ENCODE measurements at places on chromosomes 13 and 19. TPM values are rescaled to one million over a fixed set of nuclear protein-coding genes. Genes with fewer than 3 reads are reported as not detected.

DNA sequence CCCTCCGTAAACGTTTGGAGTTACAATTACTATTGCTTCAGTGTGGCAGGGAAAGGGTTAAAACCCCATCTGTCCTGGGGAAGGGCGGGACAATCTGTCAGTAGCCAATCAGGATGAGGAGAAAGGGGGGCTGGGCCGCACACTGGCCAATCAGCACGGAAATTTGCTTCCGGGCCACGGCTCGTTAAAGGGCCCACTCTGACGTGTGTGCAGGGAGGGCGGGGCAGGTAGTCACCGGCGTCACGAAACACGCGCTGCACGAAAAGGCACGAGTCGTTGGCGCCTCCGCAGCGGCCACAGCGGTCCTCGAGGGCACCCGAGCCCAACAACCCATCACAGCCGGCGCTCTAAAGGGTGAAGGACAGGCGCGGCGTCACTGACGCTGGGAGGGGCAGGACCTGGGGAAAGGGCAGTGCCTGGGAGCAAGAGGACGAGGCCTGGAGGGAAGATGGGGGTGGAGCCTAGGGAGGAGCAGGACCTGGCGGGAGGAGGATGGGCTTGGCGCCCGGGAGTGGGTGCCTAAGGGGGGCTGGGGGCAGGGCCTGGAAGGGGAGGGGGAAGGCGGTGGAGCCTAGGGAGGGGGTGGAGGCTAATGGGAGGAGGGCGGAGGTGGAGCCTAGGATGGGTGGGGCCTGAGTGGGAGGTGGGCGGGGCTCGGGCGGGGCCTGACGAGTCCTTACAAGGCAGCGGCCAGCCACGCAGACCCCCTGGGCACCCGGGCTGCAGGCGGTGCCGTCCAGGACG lies 4.9 kb downstream of the ADAMTSL5 start:
- DNase-seq: peak; percentile 72

DNA sequence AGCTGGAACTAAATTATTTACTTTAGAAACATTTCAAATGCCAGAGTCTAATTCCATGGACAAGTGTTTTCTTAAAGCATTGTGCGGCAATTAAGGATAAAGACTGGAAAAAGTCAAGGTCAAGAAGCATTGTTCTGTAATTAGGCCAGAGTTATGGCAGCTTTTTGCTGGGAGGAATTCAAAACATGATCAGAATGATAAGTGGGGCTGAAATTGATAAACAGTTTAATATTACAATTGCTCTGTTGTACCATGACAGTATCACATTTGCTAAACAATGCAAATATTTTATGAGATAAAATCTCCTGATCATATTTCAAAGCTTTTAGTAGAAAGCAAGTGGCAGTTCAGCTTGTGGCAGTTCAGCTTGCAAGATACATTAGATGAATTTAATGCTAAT lies 513.7 kb downstream of the GPC6 start:
- DNase-seq: no peak

GRCh38 chr13:48875047-48875446 lies 100.7 kb upstream of the FNDC3A start:
- no peak for DNase-seq

DNA sequence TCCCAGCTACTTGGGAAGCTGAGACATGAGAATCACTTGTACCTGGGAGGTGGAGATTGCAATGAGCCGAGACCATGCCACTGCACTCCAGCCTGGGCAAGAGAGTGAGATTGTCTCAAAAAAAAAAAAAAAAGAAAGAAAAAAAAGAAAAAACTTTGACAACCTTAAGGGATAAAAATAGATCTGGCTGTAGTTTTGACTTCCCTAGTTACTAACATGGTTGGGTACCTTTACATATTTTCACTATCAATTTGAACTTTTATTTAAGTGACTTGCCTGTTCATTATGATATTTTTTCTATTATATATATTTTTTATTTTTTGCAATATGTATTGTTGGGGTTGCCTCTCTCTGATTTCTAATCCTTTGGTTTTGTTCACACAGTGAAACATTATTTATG lies 8.4 kb upstream of the ZNF235 start:
- no peak for DNase-seq

- no peak for DNase-seq
These were observed 619.6 kb downstream of the KCTD12 start for GRCh38 chr13:76266561-76266960.

- no peak for DNase-seq
These were observed 717 bp upstream of the C13orf46 start for GRCh38 chr13:113974304-113975281.

GRCh38 chr13:114078461-114079451 lies 53.7 kb downstream of the RASA3 start:
- peak; percentile 80 for DNase-seq

DNA sequence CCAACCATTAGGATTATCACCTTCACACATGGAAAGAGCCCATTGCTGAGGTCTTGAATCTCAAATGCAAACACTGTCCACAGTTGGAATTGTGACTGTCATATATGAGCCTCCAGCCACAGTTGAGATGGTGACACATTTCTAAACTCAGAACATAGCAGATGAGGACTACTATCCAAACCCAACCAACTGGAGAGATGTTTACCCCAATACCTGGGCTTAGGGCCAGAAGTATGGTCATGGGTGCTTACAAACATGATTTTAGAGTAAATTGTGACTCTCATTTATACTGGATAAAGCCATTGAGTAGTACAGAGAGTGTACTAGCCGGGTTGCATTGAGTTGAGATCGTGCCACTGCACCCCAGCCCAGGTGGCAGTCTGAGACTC lies 14.0 kb upstream of the ZNF681 start:
- DNase-seq: no peak

- no peak for DNase-seq
These were observed 3.8 kb downstream of the UBL3 start for GRCh38 chr13:29846475-29847256.

GRCh38 chr13:95607366-95607765 lies 37.1 kb downstream of the DZIP1 start:
- DNase-seq: peak; percentile 6

GRCh38 chr13:77492982-77493381 lies 42.5 kb upstream of the SCEL start:
- peak; percentile 6 for DNase-seq

DNA sequence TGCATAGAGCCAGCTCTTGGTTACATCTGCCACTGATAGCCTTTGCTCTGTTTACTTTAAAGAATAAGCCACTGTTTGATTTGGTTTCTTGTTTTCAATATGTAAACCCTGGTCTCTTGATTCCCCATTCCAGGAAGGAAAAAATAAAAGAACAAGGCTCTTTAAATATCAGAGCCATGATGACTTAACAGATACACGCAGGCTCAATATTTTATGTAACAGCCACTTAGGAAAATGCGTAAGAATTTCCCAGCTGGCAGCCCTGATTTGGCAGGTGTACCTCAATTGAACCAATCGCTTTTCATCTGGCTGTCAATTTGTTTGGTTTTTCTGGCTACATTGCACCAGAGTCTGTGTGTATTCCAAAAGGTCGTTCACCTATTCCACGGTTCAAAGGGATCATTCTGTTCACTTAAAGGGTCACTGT lies 65.6 kb downstream of the IRS2 start:
- no peak for DNase-seq

DNA sequence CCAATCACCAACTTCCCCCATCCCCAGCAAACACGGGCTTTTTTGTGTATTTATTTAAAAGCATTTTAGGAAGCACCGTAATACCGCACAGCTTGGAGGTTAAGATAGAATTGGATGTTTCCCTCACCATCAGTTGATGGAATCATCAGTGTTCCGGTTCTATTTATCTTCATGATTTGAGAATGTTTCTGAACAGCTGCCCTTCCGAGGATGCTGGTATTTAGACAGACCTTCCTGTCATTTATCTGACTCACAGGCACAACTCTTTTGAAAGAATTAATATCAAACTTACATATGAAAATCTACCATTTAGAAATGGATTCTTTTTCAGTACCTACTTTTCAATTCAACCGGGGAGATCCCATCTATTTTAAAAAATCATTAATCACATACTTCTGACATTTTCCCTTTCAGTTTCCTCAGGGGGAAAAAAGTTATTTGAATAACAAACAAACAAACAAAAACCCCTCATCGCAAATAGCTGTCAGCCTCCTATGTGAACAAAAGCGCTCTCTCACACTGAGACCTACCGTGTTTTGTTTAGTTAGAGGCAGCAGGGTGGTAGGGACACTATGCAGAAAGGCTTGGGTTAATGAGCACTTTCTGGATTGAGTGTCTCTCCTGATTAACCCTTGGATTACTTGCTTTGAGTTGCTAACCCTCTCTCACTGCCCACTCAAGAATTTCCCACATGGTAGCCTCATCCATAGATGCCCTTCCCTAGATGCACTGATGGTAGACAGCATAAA lies 189.3 kb downstream of the TM9SF2 start:
- no peak for DNase-seq

DNA sequence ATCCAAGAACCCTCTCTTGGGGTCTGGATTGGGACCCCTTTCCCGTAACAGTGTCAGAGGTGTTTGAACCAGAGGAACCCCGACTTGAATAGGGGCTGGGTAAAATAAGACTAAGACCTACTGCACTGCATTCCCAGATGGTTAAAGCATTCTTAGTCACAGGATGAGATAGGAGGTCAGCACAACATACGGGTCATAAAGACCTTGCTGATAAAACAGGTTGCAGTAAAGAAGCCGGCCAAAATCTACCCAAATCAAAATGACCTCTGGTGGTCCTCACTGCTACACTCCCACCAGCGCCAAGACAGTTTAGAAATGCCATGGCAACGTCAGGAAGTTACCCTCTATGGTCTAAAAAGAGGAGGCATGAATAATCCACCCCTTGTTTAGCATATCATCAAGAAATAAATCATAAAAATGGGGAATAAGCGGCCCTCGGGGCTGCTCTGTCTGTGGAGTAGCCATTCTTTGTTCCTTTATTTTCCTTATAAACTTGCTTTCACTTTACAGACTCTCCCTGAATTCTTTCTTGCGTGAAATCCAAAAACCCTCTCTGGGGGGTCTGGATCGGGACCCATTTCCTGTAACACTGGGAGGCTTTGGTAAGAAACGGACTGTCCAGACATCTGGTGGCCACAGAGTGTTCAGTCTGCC lies 4.4 kb upstream of the SIN3B start:
- no peak for DNase-seq

DNA sequence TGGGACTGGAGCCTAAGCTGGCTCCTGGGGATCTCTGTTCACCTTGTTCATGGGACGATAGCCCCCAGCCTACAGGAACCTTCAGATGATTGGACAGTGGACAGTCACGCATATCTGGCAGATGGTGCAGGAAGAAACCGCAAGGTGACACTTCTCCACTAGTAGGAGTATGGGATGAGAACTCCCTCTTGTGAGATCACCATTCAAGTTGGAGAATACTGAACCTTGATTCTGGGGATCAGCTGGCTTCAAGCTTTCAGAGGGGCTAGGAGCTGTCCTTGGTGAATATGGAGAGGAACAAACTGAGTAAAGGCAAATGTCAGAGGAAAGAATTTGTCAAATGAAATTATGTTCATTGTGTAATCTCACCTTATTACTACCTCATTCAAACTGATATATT lies 204.5 kb downstream of the PDS5B start:
- DNase-seq: no peak

DNA sequence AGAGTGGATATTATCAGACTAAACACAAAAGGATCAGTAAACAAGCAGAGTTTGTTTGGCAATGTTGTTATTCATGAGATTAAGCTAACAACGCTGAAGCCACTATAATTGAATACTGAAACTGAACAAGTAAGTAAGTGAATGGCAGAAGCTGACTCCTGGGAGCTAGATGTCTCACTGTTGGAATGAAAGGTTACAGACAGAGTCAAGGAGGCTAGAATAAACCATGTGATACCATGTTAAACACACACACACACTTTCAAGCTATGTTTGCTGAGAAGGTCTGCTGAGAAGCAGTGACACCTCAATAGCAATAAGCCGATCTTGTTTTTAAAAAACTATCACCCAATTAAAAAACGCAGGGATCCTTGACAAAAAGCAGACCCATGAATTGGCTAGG lies 1609.4 kb upstream of the MIR17HG start:
- DNase-seq: no peak

DNA sequence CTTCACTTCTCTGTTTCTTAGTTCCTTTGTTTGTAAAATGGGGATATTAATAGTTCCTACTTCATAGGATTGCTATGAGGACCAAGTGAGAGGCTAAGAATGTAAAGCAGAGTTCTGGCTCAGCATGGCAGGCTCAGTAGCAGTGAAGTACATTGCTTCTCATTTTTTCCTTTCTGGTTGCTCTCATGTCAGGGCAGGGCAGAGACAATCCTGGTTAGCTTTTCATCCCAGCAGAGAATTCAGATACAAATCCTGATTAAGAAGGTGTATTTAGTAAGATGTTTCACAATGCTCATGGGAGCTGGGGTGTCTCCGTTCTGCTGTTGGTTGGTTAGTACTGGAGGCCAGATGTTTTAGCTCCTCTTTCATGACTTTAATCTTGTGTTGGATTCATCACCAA lies 42.9 kb downstream of the WASF3 start:
- DNase-seq: no peak

DNA sequence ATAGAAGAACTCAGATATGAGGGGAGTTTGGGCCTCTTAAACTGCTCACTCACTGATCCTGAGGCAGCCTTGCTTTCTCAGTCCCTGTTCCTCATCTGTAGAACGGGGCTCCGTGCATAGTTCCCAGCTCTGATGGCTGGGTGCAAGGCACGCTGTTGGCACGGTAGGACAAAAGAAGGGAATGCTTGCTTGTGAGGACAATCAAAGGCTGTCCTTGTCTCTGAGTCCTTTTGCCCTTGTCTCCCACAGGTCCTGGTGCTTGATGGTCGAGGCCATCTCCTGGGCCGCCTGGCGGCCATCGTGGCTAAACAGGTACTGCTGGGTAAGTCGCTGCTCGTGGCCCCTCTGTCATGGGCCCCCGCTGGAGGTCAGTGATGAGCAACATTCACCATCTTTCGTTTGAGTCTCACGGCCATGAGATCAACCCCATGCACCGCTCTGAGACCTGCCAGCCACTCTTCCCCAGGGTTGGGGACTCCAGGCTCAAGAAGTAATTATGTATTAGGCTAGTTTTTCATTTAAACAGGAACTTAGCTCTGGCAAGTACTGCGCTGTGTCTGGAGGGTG lies 2.3 kb downstream of the RPL13A start:
- DNase-seq: no peak

CYP2F1 gene
- total RNA-seq: not detected

EEF1AKMT1 gene
- 5.9 TPM for total RNA-seq

ZNF208 gene
- 0.33 TPM for total RNA-seq

FBN3 gene
- not detected for total RNA-seq

SERP2 gene
- not detected for total RNA-seq

SELENOV gene
- not detected for total RNA-seq
